ENCODE measurements at places on chromosomes 4 and X.

DNA sequence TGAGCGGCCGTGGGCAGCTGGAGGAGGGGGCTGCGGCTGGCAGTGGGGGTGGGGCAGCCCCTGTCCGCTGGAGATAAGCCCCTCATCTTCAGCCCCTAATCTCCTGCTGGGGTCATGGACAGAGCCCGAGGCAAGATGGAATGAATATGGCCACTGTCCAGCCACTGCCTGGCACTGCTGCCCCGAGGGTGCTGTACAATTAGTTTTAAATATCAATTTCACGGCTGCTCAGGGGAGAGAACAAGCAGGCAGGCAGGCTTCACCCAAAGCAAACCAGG lies 64.1 kb upstream of the NKX1-1 start:
- DNase-seq: no peak

DNA sequence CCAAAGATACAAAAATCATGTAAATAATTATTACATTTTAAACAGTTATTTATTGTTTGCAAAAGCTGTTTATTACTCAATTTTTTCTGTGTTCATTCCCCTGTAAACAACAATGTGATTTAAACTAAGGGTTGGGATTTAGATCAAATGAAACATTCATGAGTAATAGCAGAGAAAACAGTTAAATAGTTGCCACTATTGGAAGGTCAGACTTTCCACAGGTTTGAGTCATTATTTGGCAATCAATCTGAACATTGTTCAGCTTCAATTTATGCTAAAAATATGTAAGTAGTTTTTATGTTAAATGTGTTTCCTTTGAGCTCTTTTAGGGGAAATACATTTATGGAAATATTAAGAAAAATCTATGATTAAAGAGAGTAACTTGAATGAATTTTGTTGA lies 144.9 kb downstream of the STIM2 start:
- DNase-seq: no peak

DNA sequence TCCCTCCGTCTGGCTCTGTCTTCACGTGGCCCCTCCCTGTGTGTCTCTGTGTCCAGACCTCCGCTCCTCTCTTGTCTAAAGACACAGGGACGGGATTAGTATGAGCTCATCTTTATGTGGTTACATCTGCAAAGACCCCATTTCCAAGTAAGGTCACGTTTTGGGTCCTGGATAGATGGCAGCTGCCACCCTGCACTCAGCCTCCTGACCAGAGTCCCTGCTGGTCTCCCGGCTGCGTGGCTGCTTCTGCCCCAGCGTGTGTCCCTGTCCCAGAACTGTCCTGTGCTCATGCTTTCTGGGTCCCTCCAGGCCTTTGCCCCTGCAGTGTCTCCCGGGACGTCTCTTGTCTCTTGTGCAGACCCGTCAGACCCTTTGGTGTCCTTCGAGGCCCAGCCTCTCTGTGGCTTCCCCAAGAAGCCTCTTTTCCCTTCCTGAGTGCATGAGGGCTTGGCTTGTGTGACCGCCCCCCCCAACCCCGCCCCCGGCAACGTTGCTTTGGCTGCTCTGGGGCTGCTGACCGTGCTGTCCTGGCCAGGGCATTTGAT lies 107.3 kb downstream of the PSAPL1 start:
- DNase-seq: no peak

DNA sequence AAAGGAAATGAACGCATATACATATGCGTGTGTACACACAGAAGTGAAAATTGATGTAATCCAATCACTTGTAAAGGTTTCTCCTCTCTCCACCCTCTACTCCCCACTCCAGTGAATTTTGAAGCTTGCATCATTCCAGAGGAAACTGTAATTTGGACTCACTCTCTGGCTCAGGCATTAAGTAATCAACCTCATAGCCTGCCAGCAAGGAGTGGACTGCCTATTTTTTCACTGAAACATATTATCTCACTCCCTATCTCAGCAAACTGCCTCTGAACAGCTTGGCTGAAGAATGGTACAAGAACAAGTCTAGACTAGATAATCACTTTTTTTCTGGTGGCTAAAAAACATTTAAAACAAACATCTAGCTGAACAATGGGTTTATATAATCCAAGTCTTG lies 124.2 kb downstream of the C4orf51 start:
- no peak for DNase-seq

- DNase-seq: no peak
These were observed 35.1 kb downstream of the PRIMPOL start for GRCh38 chr4:184684491-184685189.

DNA sequence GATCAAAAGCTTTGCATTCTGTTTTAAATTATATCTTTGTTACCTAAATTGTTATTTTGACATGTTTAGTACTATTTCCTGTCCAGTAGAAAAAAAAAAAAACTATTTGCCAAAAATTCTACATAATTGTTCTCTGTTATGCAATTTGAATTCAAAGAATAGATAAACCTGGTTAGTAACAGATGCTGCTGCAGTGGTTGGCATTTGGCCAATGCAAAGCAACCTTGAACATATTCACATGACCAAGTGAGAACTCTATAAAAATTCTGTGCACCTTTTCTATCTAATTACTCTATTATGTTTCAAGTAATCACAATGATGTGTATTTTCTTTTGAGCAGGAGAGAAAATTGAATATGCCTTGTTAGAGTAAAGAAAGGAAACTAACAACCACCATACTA lies 1473.4 kb downstream of the RPA4 start:
- DNase-seq: no peak

Measured in CD4-positive, alpha-beta T cell treated with Interleukin-21 for 1 hour (primary cell).